ENCODE measurements at places on chromosomes 1 and 21. TPM values are rescaled to one million over a fixed set of nuclear protein-coding genes. Genes with fewer than 3 reads are reported as not detected.

- no peak for DNase-seq
These were observed 40.2 kb downstream of the ANGPTL3 start for GRCh38 chr1:62637392-62638105.

Gene ADAM30
- not detected for total RNA-seq

Gene OR2T2
- total RNA-seq: not detected

- DNase-seq: no peak
These were observed 4.4 kb upstream of the ACOT7 start for GRCh38 chr1:6397844-6398441.

DNA sequence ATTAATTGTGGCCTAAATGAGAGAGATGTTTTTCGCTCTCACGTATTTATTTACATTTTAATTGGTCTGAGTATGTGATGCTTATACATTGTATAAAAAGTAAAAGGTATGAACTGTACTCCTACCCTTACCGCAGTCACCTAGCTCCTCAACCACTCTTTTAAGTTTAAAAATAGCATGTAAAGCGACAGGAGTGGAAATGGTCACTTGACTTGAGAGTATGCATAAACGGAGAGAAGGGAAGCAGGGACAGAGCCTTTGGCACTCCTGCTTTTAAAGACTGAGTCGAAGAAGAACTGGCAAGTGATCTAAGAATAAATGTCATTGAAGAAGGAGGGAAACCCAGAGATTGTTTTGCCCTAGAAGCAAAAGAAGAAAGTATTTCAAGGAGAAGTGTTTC, 11.5 kb upstream of the DDX59 start:
- DNase-seq: no peak

- no peak for DNase-seq
These were observed 249.3 kb downstream of the ZNF648 start for GRCh38 chr1:181812208-181812607.

Gene PIK3C2B
- 13.1 TPM for total RNA-seq
